Activated naive CD8-positive, alpha-beta T cell treated with anti-CD3 and anti-CD28 coated beads for 36 hours (primary cell): ENCODE measurements at places on chromosomes 5 and 9.

DNA sequence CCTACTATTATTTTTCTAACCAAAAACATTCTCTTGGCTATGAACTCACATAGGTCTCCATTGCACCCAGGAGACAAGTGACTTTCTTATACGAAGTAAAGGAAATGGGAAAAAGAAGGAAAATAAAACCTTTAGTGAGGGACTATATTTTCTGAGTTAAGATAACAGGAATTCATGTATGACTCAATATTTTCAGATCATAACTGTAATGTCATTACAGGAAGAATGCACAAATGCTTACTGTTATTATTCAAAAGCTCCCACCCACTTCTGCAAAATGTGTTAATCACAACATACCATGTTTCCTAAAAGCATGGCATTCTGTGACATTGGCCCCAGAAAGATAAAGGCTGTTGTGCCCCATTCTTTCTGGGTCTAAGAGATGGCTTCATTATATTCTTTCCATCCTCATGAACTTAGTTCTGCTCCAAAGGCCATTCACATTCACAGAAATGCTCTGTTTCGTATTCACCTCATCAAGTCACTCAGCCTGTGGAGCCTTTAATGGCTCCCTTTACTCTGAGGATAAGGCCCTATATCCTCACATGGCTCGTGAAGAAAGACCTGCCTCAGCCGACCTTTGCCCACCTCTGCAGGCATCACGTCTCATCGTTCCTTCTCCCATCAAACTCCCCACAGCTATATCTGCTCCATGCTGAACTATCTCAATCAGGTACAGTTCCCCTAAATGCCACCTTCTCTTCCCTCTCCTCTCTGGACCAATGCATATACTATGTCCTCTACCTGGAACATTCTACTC lies 77.0 kb downstream of the ABCA1 start:
- no peaks in the 10 kb centered on the region for H3K4me1 ChIP-seq
- DNase-seq = no peak
- no peak overlapping the region for H3K27ac ChIP-seq
- no peak overlapping the region for H3K4me3 ChIP-seq
- no peaks in the 10 kb centered on the region for H3K36me3 ChIP-seq

DNA sequence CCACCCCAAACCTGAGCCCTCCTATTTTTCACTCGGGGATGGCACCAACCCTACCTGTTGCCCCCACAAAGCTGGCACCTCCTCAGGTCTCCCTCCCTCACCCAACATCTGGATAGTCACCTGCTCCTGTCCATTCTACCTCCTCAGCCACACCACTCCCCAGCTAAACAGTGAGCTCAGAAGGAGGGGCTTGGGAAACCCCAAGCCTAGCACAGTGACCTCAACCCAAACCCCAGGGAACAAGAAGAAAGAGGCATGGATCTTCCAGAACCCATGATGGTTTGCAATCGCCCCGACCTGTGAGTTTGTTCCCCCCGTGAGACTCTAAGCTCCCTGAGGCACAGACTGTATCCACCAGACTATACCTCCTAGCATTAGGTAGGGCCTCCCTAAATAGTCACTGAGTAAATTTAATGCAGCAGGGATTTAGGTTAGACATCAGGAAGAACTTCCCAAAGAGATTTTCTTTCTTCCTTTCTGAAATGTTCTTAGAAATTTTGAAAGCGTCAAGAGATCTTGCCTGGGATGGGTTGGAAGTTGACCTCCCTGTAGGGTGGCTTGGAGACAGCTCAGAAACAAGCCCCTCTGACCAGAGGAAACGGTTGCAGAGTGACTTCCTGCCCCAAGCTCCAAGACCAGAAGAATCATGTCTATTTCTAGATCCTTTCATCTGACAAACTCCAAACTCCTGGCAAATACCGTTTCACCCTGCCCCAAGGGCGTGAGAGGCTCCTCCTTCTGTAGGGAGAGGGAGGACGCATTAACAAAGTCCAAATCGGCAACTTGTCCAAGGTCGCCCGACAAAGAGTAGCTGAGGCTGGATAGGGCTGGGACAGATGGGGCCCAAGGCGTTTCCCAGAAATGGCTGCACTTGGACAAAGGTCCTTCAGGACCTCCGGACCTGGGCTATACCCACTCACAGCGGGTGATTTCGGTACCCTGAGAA lies 4.1 kb downstream of the FIBCD1 start:
- peaks cover 2% of the 10 kb centered on the region for H3K4me1 ChIP-seq
- H3K36me3 ChIP-seq = no peaks in the 10 kb centered on the region
- H3K27ac ChIP-seq = no peak overlapping the region
- no peak for DNase-seq
- H3K4me3 ChIP-seq = no peak overlapping the region
- H3K27me3 ChIP-seq = peaks cover 66% of the 10 kb centered on the region

GRCh38 chr9:83032065-83032625 lies 30.8 kb downstream of the RASEF start:
- H3K4me1 ChIP-seq = no peaks in the 10 kb centered on the region
- no peak overlapping the region for H3K4me3 ChIP-seq
- no peak overlapping the region for H3K27ac ChIP-seq
- no peaks in the 10 kb centered on the region for H3K36me3 ChIP-seq
- DNase-seq = no peak

- H3K4me1 ChIP-seq = no peaks in the 10 kb centered on the region
- H3K27me3 ChIP-seq = no peaks in the 10 kb centered on the region
- no peak for DNase-seq
- no peaks in the 10 kb centered on the region for H3K36me3 ChIP-seq
Observed at GRCh38 chr5:158739951-158740757, 359.6 kb downstream of the EBF1 start.

DNA sequence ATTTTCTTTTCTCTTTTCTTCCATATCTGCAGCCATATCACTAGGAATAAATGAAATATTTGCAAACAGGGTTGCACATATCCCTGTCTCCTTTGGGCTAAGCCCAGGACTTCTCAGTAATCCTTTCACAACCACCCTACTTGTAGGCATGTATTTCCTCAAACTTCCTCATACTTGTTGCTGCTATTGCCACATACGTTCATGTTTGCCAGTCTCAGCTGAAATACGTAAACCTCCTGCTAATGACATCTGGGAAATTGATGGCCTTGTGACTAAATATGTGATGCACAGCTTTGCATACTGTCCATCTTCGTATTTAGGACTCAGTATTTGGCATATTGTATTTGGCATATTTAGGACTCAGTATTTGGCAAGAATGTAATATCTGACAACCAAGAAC lies 224.6 kb downstream of the PLK2 start:
- no peak for DNase-seq
- H3K27me3 ChIP-seq = no peaks in the 10 kb centered on the region
- H3K36me3 ChIP-seq = no peaks in the 10 kb centered on the region
- no peaks in the 10 kb centered on the region for H3K4me1 ChIP-seq
- no peak overlapping the region for H3K27ac ChIP-seq
- no peak overlapping the region for H3K4me3 ChIP-seq

- no peak for DNase-seq
- no peaks in the 10 kb centered on the region for H3K27me3 ChIP-seq
- H3K4me1 ChIP-seq = no peaks in the 10 kb centered on the region
Observed at GRCh38 chr5:145471831-145472612, 363.1 kb downstream of the PRELID2 start.
